Hepatocyte (in vitro differentiated cells): ENCODE measurements at places on chromosomes 12 and 14. TPM values are rescaled to one million over a fixed set of nuclear protein-coding genes. Genes with fewer than 3 reads are reported as not detected.

ZNF891 gene
- polyA plus RNA-seq: 0.19 and 0.24 TPM in 2 replicates

- DNase-seq: no peak
These were observed 15.2 kb downstream of the RILPL2 start for GRCh38 chr12:123421314-123421713.

DNA sequence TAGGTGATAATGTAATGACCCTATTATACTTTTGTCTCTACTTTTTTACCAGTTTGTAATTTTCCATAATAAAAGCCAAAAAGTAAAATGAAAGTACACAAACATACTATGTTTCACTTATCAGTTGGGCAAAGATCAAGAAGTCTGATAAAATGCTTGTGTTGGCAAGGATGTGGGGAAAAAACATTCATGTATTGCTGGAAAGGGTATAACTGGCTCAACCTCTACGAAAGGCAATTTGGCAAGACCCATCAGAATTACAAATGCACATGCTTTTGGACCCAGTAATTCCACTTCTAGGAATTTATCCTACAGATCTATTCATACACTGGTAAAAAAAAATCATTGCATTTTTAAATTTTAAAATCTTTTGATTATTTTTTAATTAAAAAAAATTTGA, 68.0 kb downstream of the SPTB start:
- no peak for DNase-seq

- no peak for DNase-seq
These were observed 70.7 kb downstream of the SRRM4 start for GRCh38 chr12:119052001-119052400.

GRCh38 chr12:49868449-49868848, 25.5 kb upstream of the BCDIN3D start:
- DNase-seq: no peak

DNA sequence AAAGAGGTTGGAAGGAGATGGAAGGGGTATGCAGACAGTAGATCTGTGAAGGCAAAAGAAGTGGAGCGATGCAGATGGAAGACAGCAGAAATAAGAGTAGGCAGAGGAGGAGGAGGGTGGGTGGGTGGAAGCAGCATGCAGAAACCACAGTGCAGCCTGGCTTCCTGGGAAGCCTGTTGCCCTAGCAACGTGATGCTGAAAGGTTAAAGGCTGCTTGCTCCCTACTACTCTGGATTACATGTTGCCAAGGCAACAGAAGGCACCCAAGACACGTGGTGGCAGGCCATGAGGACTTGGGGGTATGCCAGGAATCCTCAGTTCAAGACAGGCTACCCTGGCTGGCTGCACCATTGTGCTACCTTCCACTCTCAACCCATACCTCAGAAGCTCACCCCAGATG, 129.6 kb downstream of the GRIN2B start:
- DNase-seq: no peak
